ENCODE measurements at places on chromosomes 1 and 21. TPM values are rescaled to one million over a fixed set of nuclear protein-coding genes. Genes with fewer than 3 reads are reported as not detected.

GRCh38 chr1:174080819-174081218, 58.7 kb upstream of the RC3H1 start:
- DNase-seq, result no peak

DNA sequence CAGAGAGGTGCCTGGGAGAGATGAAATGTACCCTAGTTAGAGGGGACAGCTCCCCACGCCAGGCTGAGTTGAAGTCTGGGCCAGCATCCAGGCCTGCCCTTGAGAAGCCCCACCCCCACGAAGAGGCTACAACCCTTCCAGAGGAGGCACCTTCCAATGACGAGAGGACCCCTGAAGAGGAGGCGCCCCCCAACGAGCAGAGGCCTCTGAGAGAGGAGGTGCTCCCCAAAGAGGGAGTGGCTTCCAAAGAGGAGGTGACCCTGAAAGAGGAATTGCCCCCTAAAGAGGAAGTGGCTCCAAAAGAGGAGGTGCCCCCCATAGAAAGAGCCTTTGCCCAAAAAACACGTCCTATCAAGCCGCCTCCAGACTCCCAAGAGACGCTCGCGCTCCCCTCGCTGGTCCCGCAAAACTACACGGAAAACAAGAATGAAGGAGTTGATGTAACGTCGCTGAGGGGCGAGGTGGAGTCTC, 3.1 kb downstream of the EVA1B start:
- no peak for DNase-seq

- no peak for DNase-seq
Measured at GRCh38 chr1:35629051-35629450, 12.3 kb downstream of the PSMB2 start.

OR4F29 gene
- 0.24 TPM for total RNA-seq

- DNase-seq, result no peak
Measured at GRCh38 chr1:222117809-222118208, 375.9 kb upstream of the DUSP10 start.

- DNase-seq, result no peak
Measured at GRCh38 chr1:36743286-36744005, 260.7 kb upstream of the CSF3R start.

- DNase-seq, result no peak
Measured at GRCh38 chr21:36566644-36567043, 86.7 kb upstream of the CLDN14 start.

DNA sequence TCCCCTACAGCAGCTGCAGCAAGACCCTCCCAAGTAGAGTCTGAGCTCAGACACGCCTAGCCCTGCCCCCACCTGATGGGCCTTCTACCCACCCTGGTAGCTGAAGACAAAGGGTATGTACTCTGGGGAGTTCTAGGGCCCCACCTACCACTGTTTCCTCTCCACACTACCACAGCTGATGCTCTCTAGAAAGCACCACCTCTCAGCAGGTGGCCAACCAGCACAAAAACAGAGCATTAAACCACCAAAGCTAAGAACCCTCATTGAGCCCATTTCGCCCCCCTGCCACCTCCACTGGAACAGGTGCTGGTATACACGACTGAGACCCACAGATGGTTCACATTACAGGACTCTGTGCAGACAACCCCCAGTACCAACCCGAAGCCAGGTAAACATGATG, 258.9 kb downstream of the SETD4 start:
- DNase-seq, result no peak

GRCh38 chr1:29282924-29283803, 46.8 kb downstream of the PTPRU start:
- no peak for DNase-seq

TLCD4 gene
- total RNA-seq, result 14.7 TPM

DNA sequence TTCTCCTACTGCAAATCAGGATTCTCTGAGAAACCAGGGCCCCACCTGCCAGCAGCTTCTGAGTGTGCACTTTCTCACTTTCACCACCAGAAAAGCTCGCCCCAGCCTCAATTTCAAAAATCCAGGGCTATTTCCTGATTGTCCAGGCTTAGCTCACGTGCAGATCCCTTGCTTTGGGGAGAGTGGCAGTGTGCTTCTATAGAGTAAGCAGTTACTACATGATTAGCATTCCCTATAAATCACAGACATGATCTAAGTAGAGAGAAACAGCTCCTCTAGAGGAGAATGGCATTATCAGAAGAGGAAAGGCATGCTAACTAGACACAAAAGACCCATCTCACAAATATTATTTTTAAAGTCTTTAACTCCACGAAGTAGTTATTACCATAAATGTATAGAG, 456.0 kb upstream of the PKN2 start:
- no peak for DNase-seq

TMEM200B gene
- total RNA-seq, result 0.57 TPM

GRCh38 chr1:4022715-4023114, 122.6 kb upstream of the C1orf174 start:
- no peak for DNase-seq

L1TD1 gene
- 0.28 TPM for total RNA-seq
